ENCODE measurements at places on chromosomes 11 and 22.

DNA sequence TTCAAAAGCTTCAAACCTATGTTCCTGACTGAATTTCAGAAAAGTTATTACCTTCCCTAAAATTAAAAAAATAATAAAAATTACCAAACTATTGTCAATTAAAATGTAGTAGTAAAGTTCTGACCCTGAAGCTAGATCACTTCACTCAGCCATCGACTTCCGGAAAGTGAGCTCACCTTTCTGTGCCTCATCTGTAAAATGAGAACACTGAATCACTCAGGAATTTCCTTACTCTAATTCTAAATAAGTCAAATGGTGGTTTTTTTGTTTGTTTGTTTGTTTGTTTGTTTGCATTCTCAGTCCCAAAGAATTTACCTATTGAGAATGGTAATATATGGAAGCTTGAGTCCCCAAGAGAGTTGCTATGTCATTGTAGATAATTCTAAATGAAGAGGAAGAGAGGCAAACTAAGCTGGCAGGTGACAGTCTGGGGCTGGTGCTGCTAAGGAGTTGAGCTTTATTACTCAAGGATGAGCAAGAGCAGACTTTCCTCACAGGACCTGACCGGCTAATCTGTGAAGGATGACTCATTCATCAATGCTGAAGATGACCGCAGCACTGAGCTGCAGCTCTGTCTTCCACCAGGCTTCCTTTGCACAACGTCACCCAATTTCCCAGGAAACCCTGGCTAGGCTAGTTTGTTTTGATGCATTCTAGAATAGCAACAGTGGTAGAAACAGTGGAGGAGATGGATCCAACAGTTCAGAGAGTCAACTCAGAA lies 248.8 kb downstream of the RAB38 start:
- no peak for DNase-seq

GRCh38 chr11:104705490-104706190 lies 192.6 kb downstream of the CASP12 start:
- DNase-seq, result peak; percentile 46

GRCh38 chr11:113960702-113961330 lies 14.1 kb upstream of the HTR3A start:
- DNase-seq, result no peak

GRCh38 chr22:47155912-47156311 lies 393.5 kb downstream of the TBC1D22A start:
- DNase-seq, result no peak

DNA sequence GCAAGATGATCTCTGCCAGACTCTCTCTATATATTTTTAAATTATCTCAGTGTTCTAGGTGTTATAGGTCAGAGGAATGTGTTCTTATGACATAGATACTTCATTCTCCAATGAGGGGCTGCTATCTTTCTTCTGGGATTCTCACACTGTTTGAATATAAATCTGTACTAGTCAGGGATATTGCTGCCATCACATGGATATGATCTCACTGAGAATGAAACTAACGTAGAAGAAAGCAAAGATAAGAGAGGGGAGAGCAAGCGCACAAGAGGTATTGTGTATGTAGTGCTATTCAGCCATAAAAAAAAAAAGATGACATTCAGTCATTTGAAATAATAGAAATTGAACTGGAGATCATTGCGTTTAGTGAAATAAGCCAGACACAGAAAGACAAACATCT lies 42.2 kb upstream of the SLC36A4 start:
- no peak for DNase-seq

DNA sequence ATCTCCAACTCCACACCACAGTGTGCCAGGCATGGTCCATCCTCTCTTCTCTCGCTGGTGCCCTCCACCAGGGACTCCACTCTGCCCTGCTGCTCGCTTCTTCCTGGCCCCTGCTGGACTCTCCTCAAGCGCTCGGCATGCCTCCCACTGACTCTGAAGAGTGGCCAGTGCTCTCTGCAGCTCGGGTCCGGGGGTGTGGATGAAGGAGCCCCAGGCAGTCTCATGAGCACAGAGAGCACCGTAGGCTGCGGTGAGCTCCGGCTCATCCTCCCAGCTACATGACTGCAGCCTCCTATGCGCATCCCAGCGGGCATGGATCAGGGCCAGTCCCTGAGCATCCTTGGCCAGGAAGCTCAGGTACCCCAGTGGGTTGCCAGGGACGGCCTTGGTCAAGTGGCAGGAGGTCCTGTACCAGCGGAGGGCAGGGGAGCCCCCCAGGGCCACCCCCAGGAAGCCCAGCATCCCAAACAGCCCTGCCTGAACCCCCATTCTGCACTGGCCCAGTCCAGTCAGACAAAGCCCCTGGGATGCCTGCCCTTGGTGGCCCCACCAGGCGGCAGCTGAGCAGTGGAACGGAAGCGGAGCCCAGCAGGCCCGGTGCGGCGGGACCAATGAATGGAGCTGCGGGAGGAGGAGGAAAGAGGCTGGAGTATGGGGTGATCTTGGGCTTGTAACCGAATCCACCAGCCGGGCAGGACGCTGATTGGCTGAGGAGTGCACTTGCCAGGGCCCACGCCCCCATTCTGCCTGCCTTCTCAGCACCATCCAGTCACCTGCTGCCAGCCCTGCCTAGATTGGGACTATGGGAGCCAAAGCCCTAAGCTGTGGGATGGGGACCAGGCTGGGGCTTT lies at the start of gene PLA2G3:
Gene PLA2G3 (minus strand): TSS at position 643 of the 851 bp plus-strand sequence. CDS start 154 bp downstream, at position 489.
- no peak for DNase-seq

- DNase-seq, result no peak
These were observed 906.1 kb upstream of the RAG2 start for GRCh38 chr11:37504060-37504611.

DNA sequence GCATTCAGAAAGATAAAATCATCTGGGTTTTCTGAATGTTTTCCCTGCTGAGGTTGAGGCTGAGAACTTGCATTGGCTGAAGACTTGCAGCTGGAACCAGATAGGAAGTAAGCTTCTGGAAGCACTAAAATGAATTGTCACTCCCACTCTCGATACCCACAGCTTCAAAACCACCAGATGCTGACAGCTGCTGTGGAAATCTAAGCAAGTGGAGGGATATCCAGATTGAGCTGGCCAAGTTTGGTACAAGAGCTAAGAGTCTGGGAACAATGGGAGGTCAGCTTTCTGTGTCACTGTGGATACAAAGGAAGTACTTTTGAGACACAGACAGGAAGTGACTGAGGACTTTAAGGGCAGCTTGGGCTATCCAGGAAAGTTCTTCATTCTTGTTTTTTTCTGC lies 51.3 kb upstream of the CD44 start:
- no peak for DNase-seq

DNA sequence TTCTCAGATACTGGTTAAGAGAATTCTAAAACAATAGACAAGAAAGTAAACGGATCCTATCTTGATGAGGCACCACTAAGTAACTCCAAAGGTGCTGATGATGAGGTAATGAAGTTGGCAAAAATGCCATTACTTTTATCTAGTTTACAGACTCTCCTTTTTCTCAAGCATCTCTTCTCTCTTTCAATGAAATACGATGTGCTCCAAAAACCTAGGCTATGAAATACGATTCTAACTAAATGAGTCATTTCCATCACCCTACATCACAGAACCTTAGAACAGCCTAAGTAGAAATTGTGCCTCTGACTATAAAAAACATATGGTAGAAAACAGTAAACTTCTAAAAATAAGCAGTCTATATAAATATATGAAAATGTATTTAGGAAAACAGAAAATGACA lies 58.9 kb upstream of the ARHGAP32 start:
- no peak for DNase-seq

DNA sequence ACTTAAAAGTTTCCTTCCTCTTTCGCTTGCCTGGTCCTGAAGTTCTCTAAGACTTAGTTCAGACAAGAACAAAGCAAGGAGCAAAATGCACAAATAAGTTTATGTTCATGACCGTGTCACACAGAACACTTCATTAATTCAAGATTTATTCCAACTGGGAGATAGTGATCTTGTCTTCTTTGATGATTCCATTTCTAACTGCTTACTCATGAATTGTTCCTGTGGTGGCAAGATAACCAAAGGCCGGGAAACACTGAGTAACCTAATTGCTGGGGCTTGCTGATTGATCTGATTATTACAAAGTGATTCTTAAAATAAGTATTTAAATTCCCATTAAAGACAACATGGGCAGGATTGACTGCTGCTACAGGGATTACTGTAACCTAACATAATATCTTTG lies 1462.9 kb upstream of the RAG2 start:
- DNase-seq, result no peak

- no peak for DNase-seq
These were observed 71.6 kb downstream of the CCDC34 start for GRCh38 chr11:27291302-27291889.

DNA sequence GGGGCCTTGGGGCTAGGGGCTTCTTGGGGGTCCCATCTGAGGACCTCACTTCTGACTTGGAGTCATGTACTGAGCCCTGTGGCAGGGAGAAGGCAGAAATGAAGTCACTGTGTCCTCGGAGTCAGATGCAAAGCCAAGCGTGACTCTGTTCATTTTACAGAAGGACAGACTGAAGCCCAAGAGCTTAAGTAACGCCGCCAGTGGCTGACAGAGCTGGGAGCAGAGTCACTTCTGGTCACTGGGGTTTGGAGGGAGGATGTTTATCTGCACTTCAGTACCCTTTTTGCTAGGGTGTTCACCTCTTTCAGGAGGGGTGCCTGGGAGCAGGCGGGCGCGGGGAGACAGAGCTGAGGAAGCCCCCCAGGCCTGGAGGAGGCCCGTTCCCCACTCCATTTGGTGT lies 10.7 kb downstream of the CD6 start:
- no peak for DNase-seq

- no peak for DNase-seq
These were observed 25.6 kb downstream of the MN1 start for GRCh38 chr22:27775758-27776649.

GRCh38 chr11:34155057-34155756 lies 49.8 kb downstream of the NAT10 start:
- DNase-seq, result no peak

- DNase-seq, result no peak
These were observed 42.9 kb downstream of the UBASH3B start for GRCh38 chr11:122698392-122698791.

DNA sequence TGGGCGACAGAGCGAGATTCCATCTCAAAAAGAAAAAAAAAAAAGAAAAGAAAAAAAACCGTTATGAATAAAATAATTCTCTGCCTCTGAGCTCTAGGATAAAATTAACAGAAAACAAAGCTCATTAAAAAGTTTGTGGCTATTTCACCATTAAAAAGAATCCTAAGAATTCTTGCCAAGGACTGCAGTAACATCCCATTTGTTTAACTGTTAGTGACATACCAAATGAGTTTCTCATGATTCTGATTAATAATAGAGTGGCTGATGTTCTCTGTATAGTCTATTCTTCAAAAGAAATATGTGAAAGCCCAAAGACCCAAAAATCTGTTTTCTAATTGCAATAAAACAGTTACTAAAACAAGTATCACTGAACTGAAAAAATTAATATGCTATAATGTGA lies 19.7 kb downstream of the CLNS1A start:
- DNase-seq, result no peak

DNA sequence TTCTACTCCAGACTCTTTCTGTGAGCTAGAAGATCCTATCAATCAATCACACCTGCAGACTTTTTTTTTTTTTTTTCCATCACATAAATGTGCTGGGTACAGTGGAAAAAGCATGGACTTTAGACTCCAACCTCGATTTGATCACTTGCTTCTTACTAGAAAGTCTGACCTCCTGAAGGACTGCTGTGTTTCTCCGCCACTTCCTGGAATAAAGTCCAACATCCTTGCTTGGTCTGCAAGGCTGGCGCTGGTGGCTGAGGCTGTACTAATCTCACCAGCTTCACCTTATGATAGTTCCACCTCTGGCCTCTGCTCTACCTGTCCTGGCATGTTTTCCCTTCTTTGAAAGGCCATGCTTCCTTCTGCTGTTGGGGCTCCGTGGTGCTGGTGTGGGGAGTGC lies 60.9 kb upstream of the SESN3 start:
- DNase-seq, result no peak

DNA sequence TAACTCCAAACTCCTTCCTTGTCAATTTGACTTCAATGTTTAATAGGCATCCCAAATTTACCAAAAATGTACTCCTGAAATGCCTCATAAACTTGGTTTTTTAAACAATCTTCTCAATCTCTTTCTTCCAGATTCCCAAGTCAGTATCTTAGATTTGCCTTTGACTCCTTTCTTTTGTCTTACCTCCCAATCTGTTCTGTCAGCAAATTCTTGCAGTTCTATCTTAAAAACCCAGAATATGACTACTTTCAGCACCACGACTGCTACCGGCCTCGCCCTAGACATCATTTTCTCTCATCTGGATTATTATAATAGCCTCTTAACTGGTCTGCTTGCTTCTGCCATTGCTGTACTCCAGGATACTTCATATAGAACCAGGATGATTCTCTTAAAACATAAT lies 7.9 kb downstream of the NLRP14 start:
- DNase-seq, result no peak

GRCh38 chr11:67367761-67368227 lies 5.6 kb downstream of the CLCF1 start:
- no peak for DNase-seq

GRCh38 chr11:69914286-69915150 lies 95.3 kb upstream of the FGF3 start:
- no peak for DNase-seq

GRCh38 chr22:33321466-33321865 lies 263.3 kb upstream of the SYN3 start:
- DNase-seq, result no peak
